ENCODE measurements at places on chromosomes 7 and 10.
A peak's percentile ranks its signal among the peaks of the same experiment; 100 is the strongest.

GRCh38 chr7:70512144-70512543 is 619.8 kb upstream of the GALNT17 start:
- no peak for DNase-seq

GRCh38 chr10:57338823-57339558 is 928.7 kb downstream of the IPMK start:
- peak; percentile 48 for DNase-seq

DNA sequence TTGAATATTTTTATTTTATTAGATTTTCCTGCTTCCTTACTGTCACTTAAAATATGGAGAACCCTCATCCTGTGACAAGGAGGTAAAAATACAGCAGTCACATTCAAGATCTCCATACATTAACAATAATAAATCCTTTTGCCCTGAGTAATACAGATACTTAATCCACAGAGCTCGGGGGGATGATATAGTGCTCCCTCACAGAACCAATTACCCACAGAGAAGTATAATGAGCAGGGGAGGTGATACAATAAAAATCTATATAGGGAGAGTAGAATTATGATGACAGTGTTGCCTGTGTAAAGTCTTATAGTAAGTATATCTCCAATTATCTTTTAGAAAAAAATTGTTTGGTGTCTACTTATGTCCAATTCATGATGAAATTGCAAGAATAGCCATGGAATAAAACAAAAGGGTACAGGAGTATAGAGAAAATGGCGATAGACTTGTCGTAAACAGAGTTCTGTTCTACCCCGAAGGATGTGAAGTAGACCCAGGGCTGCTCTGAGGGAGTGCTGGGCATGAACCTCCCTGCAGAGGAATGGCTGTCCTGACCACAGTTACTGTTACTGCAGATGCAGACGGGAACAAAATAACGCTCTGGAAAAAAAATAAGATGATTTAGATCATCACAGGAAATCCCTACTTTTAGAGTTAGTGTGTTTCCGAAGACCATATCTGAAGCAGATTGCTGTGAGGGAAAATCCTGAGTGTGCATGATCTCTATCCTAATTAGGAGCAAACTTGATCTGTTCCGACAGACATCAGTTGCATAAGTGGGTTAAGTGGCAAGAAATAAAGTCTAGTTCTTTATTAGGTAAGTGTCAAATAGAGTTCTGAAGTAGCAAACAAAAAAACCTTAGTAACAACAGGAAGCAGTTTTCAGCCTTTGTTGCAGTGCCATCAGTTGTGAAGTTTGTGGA is 123.7 kb downstream of the KAT6B start:
- DNase-seq, result no peak

- DNase-seq, result no peak
These were observed 208.8 kb downstream of the MLLT10 start for GRCh38 chr10:21742740-21743412.

DNA sequence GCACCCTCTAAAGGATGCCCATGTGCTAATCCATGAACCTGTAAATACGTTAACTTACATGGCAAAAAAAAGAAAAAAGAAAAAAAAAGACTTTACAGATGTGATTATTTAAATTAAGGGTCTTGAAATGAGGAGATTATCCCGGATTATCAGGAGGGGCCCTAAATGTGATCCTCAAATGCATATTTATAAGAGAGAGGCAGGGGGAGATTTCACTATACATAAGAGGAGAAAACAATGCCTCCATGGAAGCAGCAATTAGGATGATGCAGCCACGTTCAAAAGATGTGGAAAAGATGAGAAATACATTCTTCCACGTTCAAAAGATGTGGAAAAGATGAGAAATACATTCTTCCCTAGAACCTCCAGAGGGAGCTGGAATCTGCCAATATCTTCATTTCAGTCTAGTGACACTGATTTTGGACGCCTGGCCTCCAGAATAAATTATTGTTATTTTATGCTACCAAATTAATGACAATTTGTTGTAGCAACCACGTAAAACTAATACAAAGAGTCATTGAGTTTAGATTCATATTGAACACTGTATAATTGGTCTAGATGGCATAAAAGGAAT is 328.4 kb upstream of the GNAI1 start:
- DNase-seq, result no peak

DNA sequence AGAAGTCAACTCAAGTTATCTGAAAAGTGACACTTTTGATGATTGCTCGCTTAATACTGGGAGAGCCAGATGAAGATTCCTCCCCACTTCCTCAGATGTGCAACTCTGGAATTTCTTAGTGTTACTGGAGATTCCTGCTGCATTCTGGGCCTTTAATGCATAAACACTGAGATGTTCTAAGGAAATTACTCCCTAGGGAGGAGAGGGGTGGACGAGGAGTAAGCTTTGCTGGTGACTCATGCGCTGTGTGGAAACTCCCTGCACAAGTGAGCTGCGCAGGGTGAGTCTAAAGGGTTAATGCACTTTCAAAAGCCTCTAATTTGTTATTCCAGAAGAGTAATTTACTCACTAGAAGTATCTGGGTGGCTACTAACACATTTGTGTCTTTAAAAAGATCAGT is 46.3 kb downstream of the EGFR start:
- no peak for DNase-seq

GRCh38 chr7:128099204-128099671 is 68.0 kb upstream of the LRRC4 start:
- DNase-seq, result no peak

GRCh38 chr10:33073641-33074415 is 115.8 kb upstream of the ITGB1 start:
- DNase-seq, result no peak

GRCh38 chr7:1030444-1031070 is 13.8 kb upstream of the GPR146 start:
- peak; percentile 67 for DNase-seq

DNA sequence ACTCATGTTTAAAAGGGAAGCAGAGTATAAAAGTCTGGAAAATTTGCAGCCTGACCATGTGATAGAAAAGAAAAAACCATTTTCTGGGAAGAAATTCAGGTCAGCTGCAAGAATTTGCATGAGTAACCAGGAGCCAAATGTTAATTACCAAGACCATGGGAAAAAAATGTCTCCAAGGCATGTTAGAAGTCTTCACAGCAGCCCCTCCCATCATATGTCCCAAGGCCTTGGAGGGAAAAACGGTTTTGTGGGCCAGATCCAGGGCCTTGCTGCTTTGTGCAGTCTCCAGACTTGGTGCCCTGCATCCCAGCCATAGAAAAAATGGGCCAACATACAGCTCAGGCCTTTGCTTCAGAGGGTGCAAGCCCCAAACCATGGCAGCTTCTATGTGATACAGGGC is 1019.6 kb upstream of the SORCS1 start:
- DNase-seq, result no peak
